ENCODE measurements at places on chromosomes 2 and 18. TPM values are rescaled to one million over a fixed set of nuclear protein-coding genes. Genes with fewer than 3 reads are reported as not detected.

The RNF152 gene
- 35.0 TPM for total RNA-seq

The ALK gene
- total RNA-seq, result not detected

The TUBB6 gene
- total RNA-seq, result 842 TPM

The RFTN2 gene
- total RNA-seq, result 6.5 TPM

The GCKR gene
- 9.6 TPM for total RNA-seq

The HOXD13 gene
- total RNA-seq, result not detected

The ARHGAP15 gene
- total RNA-seq, result not detected

The ASIC4 gene
- not detected for total RNA-seq

The IL18R1 gene
- total RNA-seq, result 6.4 TPM

The KIDINS220 gene
- total RNA-seq, result 72.3 TPM

The KCTD18 gene
- 8.3 TPM for total RNA-seq

The GPAT2 gene
- 6.5 TPM for total RNA-seq

The FBLN7 gene
- 5.2 TPM for total RNA-seq

The FTCDNL1 gene
- 1.7 TPM for total RNA-seq

The RAD51AP2 gene
- total RNA-seq, result not detected

The SERPINB13 gene
- 0.13 TPM for total RNA-seq

The ACTG2 gene
- not detected for total RNA-seq

The PKDCC gene
- 1.1 TPM for total RNA-seq

The TFPI gene
- total RNA-seq, result 498 TPM

The TBR1 gene
- under 0.01 TPM for total RNA-seq

The CD207 gene
- not detected for total RNA-seq

The HMSD gene
- 0.27 TPM for total RNA-seq

The TTR gene
- total RNA-seq, result not detected

The C2orf80 gene
- total RNA-seq, result not detected

The NR4A2 gene
- total RNA-seq, result 0.13 TPM

The ARHGEF33 gene
- total RNA-seq, result 0.14 TPM

The LAPTM4A gene
- 111 TPM for total RNA-seq

The CD226 gene
- 0.53 TPM for total RNA-seq

The SEC11C gene
- total RNA-seq, result 22.3 TPM

The RTP5 gene
- not detected for total RNA-seq

The CCL20 gene
- not detected for total RNA-seq

The CD8B2 gene
- not detected for total RNA-seq

The DCC gene
- total RNA-seq, result not detected
